ENCODE measurements at places on chromosomes 16 and 17. TPM values are rescaled to one million over a fixed set of nuclear protein-coding genes. Genes with fewer than 3 reads are reported as not detected.

The SCARF1 gene
- total RNA-seq: 0.99 TPM

The KCNG4 gene
- not detected for total RNA-seq

DNA sequence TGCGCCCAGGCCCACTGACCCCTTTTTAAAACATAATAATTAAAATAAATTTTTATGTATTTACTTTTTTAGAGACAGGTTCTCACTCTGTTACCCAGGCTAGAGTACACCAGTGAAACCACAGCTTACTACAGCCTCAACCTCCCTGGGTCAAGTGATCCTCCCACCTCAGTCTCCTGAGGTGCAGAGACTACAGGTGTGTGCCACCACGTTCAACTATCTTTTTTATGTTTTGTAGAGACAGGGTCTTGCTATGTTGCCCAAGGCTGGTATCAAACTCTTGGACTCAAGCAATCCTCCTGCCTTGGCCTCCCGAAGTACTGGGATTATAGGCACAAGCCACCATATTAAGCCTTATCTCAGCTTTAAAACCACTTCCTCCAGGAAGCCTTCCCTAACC is 56.1 kb upstream of the BCAR1 start:
- DNase-seq: no peak

- DNase-seq: peak; percentile 53
Observed at GRCh38 chr17:40106760-40107521, 6.6 kb upstream of the NR1D1 start.

- no peak for DNase-seq
Observed at GRCh38 chr16:1184156-1184868, 31.4 kb downstream of the CACNA1H start.

The AATK gene
- 0.50 TPM for total RNA-seq

DNA sequence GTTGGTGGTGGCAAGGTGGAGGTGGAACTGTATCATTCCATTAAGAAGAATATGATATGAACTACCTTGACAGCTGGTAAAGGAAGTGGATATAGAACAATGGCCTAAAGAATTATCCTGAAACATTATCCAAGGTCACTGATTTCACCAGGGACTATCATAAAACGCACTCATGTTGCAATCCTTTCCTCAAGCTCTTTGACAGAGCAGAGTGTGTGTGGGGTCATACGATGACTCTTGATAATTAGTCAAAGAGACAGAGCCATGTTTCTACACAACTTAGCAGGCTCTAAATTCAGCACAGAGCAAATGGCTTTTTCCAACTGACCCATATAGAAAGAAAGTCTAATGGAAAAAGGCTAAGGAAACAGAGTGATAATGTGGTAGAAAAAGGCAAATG is 126.4 kb upstream of the ANKFN1 start:
- DNase-seq: no peak

The EPOP gene
- total RNA-seq: 0.33 TPM
